ENCODE measurements at places on chromosomes 6 and 20.

GRCh38 chr6:10351791-10352190, 63.1 kb downstream of the TFAP2A start:
- H3K27me3 ChIP-seq = no peaks in the 10 kb centered on the region
- H3K4me1 ChIP-seq = no peaks in the 10 kb centered on the region
- no peaks in the 10 kb centered on the region for H3K36me3 ChIP-seq
- DNase-seq = no peak

DNA sequence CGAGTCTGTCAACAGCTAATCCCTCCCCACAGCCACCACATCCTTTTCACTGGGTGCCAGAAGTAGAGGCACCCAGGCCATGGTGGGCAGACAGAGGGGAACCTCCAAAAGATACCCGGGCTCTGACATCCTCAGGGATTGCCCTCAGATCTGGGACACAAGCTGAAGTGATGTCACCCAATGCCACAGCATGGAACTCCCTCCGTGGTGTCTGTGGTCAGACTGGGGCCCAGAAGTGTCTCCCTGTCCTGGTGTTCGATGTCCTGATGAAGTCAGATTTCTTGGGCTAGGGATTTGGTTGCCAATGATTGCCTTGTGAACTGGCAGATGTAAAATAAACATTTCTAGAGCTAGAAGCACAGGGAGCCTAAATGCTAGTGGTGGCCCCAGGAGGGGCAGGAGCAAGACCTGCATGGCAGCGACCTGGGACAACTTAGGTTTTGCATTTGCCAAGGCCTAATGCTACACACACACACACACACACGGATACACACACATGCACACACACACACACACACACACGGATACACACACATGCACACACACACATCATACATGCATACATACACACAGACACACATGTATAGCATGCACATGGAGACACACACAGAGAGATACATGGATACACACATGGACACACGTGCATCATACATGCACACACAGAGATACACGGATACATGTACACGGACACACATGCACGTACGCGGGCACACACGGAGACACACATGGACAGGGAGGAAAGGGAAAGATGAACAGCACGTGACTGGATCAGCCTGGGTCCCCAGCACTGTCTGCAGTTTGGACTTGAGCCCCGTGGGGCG, 221.0 kb downstream of the NFATC2 start:
- H3K4me3 ChIP-seq = no peak overlapping the region
- no peaks in the 10 kb centered on the region for H3K4me1 ChIP-seq
- no peak for DNase-seq
- no peaks in the 10 kb centered on the region for H3K36me3 ChIP-seq

DNA sequence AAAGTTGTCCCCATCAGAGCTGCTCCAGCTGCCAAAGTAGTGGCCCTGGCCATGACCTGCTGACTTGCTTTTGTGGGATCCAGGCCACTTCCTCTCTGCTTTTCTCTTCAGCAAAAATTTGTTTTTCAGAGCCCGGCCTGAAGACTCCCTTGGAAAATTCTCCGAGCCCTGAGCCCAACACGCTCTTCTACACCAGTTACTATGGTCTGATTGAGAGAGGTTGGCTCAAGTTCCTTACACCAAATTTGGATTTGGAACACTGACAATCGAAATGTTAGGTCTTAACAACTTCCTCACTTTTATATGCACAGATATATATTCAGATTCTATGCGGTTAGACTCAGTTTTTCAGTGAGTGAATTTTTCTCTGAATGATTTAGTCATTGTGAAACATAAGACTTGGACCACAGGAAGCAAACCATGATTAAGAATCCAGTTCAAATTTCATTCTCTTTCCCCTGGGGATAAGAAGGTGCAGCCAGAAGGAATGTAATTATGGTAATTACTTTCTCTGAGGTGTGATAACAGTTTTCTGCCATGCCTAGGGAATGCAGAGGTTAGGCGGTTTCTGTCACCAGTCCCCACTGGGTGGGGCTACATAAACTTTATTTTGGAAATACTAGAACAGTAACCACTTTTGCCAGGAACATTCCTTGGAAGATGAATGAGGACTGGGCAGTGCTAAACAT, 365.2 kb downstream of the SYNE1 start:
- H3K27ac ChIP-seq = peak overlapping the region; percentile 71
- peaks cover 51% of the 10 kb centered on the region for H3K4me1 ChIP-seq
- no peak overlapping the region for H3K4me3 ChIP-seq
- H3K36me3 ChIP-seq = no peaks in the 10 kb centered on the region

DNA sequence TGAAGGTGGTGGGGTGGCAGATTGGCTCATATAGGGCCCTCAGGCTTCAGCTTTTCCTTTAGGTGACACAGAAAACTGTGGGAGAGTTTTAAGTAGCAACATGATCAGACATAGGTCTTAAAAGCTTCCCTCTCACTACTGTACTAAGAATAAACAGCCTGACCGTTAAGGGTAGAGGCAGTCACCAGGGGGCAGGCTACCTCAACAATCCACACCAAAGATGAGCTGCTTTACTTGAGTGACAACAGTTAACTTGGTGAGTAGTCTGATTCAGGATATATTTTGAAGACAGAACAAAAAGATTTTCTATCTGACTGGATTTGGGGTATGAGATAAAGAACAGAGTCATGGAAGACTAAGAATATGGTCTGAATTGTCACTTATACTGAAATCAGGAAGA, 193.1 kb upstream of the SHLD1 start:
- H3K27ac ChIP-seq = no peak overlapping the region
- no peak overlapping the region for H3K4me3 ChIP-seq
- H3K36me3 ChIP-seq = peaks cover 68% of the 10 kb centered on the region
- no peaks in the 10 kb centered on the region for H3K4me1 ChIP-seq
- H3K27me3 ChIP-seq = no peaks in the 10 kb centered on the region

DNA sequence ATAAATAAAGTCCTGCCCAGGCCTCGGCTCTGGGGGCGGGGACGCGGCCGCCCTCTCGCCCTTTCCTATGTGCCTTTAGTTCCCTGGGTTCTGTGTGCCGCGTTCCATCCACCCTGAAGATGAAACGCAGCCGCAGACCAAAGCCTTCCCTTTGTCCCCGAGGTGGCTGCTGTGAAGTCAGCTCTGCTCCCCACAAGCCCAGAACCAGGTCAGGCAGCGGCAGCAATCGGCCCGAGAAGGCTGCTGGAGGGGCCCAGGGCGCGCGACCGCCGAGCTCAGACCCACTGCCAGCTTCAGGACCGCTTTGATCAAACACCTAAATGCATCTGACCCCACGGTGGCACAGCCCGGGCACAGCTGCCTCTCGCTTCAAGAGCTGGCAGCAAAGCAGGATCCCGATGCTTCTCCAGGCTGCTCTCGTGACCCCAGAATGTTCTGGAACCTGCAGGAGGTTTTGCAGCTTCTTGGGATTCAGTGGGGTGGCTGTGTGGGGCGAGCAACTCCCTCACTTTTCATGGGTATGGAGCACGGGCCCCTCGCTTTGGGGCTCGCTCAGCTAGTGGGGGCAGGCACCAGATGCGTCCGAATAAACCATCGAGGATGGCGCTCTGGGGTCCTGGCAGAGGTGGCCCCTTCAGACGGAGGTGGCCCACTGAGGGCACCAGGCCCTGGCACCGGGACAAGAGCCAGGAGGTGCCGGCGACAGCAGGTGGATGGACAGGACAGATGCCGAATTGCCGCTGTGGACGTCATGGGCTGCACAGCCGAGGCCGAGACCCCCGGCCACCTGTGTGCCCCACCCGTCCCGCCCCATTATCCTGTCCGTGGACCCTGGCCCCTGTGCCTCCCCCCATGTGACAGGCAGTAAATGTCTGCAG, 13.0 kb downstream of the CHRNA4 start:
- H3K36me3 ChIP-seq = no peaks in the 10 kb centered on the region
- DNase-seq = no peak
- no peaks in the 10 kb centered on the region for H3K4me1 ChIP-seq

DNA sequence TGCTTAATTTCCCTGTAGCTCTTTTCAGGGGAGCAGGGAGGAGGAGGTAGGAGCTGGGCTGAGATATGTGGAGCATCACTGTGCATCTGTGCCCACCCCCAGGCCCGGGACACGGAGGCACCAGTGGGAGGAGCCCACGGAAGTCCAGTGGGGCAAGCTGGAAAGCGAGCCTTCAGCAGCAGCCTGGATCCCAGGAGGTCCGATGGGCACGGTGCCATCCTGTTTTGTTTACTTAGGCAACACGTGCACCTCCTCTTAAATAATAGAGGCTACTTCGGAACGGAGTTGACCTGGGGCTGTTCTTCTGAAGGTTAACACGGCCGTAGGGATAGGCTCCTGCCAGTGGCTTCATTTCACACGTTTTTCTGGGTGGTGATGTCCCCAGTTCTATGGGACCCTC, 51.6 kb downstream of the CDH4 start:
- no peak for DNase-seq
- H3K4me1 ChIP-seq = no peaks in the 10 kb centered on the region
- no peak overlapping the region for H3K4me3 ChIP-seq

DNA sequence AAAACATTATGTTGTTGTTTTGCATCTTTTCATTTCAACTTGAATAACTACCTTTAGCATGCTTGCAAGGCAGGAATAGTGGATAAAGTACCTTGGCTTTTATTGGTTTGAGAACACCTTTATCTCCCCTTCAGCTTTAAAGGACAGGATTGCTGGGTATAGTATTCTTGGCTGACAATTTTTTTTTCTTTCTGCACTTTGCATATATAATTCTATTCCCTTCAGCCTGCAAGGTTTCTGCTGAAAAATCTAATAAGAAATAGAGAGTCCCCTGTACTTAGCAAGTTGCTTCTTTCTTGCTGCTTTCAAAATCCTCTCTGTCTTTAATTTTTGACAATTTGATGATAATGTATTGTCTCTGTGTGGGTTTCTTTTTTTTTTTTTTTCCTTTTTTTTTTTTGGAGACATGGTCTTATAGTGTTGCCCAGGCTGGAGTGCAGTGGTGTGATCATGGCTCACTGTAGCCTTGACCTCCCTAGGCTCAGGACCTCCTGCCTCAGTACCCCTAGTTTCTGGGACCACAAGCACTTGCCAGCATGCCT, 47.1 kb downstream of the SMAP1 start:
- H3K27me3 ChIP-seq = no peaks in the 10 kb centered on the region
- H3K36me3 ChIP-seq = no peaks in the 10 kb centered on the region
- H3K27ac ChIP-seq = no peak overlapping the region
- no peak overlapping the region for H3K4me3 ChIP-seq
- H3K4me1 ChIP-seq = peaks cover 12% of the 10 kb centered on the region

DNA sequence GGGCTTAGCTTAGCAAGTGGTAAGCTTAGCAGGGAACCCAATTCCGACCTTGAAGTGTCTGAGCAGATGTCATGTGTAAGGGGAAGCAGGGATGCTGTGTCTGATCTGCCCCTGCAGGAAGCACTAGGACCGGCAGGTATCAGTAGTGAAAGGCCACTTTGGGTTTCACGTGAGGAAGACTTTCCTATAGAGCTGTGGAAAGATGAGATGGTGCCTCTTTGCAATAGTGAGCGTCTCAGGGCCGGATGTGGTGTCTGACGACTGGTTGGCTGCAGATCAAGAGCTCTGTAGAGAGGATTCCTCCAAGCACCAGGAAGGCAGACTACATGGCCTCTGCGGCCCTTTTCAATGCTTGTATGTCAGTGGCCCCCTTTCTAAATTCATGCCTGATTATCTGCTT, 98.3 kb downstream of the TIAM2 start:
- no peak for DNase-seq
- H3K36me3 ChIP-seq = no peaks in the 10 kb centered on the region
- no peak overlapping the region for H3K4me3 ChIP-seq
- H3K27me3 ChIP-seq = no peaks in the 10 kb centered on the region
- H3K4me1 ChIP-seq = no peaks in the 10 kb centered on the region
- H3K27ac ChIP-seq = no peak overlapping the region

DNA sequence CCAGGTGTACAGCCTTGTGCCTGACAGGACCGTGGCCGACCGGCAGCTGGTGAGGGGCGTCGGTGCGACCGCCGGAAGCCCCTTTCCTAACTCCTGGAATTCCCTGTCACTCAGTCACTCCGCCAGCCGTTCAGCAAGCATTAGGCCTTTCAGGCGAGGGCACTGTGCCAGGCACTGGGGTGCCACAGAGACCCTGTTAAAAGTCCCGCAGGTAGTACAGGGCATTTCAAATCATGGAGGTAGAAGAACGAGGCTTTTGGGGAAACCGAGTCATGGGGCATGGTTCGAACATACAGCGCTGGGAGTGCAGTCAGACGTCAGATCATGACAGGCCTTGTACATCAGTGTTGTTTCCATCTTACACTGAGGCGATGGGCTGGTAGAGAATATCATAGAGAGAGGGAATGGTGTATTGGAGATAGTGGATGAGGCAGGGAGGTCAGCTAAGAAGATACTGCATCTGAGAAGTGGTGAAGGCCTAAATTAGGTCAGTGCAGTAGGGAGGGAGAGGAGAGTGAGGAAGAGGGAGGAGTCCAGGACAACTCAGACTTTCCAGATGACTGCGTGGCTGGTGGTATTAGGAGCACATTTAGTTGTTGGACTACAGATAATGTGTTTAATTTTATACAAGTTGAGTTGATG, 892 bp upstream of the DXO start:
- no peaks in the 10 kb centered on the region for H3K36me3 ChIP-seq
- H3K4me1 ChIP-seq = peaks cover 29% of the 10 kb centered on the region
- no peak for DNase-seq

DNA sequence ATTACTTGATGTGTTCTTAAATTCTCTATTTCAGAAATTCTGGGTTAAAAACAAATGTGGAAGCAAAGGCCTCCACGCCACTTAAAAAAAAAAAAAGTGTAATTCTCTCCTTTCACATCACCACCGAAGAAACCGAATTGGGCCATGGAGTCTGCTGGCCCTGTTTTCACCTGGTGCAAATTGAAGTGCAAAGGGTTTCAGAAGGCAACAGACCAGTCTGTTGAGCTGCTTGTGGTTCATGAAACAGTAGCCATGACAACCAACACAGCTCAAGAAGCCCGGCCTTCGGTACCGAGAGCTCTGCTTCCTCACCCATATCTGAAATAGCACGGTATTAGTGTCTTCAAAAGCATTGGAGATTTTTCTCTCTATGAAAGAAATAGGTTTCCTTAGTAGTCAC, 63.1 kb downstream of the GMPR start:
- peak overlapping the region; percentile 64 for H3K27ac ChIP-seq
- no peaks in the 10 kb centered on the region for H3K27me3 ChIP-seq
- H3K36me3 ChIP-seq = no peaks in the 10 kb centered on the region
- no peak overlapping the region for H3K4me3 ChIP-seq
- peaks cover 18% of the 10 kb centered on the region for H3K4me1 ChIP-seq
- DNase-seq = no peak

DNA sequence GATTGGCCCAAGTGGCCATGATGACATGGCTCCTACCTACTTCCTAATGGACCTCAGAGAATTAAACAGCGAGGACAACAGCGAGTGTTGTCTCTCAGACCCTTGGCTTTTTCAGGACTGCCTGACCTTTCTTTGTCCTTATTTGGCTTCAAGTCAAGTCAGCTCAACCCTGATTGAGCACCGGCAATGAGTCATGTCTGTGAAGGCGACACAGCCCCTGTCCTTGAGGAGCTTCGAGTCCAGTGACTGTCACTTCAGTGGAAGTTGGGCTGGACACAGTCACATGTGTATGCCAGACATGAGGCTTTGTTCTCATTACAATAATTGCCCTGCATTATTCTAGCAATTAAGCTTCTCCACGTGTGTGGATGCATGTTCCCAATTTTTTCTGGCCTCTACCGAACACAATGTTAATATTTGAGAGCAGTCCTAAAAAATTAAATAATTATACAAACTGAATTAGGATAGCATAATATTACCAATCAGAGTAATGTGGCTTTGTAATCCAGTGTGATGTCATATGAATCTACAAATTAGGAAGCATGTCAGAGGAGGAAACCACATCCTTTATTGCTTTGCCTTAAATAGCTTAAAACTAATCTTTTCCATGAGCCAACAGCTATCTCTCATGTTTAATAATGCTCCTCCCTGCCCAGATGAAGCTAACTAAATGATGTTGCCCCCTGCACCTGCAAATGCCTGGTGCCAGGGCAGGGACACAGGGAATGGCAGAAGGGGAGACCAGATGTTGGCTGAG, 178.6 kb downstream of the CDH26 start:
- peaks cover 5% of the 10 kb centered on the region for H3K4me1 ChIP-seq
- no peak overlapping the region for H3K27ac ChIP-seq
- H3K27me3 ChIP-seq = no peaks in the 10 kb centered on the region
- H3K4me3 ChIP-seq = no peak overlapping the region

Measured in gastrocnemius medialis (tissue), 4 donors.